Activated T-helper 1 cell treated with Interleukin-2 at 50 U/mL for 16 hours (primary cell): ENCODE measurements at places on chromosomes 3 and 15.

DNA sequence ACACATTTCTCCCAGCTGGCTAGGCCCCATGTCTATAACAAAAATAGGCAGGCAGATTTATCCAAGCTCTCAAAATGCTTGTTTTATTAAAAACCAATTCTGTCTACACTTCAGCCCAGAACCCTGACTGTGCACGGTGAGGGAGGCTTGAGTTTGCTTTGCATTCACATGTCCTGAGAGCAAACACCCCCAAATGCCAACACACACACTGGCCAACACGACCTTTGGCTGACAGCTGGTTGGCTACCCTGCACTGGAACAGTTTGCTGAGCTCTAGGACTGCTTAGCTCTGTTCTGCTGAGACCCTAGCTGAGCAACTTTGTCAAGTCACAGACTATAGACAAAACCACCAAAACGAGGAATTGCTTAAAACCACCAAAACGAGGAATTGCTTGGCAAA lies 3.6 kb downstream of the STIMATE start:
- no peak for DNase-seq

DNA sequence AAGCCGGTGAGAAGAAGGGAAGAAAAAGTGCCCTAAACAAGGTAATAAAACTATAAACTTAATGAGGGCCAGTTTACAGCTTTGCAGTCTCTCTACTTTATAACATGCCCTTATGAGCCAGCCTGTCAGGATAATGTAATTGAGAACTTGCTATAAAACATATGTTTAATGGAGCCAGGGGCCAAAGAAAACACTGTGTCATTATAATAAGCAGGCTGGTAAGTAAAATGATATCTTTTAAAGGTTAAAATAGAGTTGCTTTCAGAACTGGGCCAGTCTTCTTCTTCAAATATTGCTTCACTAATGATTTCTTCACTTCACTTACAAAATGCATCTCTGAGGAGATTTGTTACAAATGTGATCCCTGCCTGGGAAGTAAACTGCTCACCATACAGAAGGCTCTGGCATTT lies 192.5 kb downstream of the SHOX2 start:
- no peak for DNase-seq

DNA sequence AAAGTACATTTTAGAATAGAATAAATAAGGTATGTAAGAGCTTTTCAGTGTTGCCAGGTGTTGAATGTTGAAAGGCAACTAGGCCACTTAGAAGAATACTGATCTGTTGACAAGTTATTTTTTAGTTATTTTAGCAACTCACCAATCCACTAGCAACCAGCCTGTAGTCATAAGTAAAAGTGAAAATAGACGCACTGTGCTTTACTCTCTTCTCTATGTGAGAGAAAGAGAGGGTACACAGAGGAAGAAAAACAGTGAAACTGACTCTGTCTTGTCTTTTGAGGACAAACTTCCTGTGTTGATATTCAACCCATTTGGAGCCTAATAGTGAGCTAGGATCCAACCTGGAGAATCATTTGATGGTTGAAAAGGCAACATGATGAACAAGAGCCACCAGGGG lies 327.1 kb upstream of the GOLIM4 start:
- no peak for DNase-seq

- DNase-seq, result no peak
Observed at GRCh38 chr3:158974904-158975303, 173.1 kb downstream of the MFSD1 start.

DNA sequence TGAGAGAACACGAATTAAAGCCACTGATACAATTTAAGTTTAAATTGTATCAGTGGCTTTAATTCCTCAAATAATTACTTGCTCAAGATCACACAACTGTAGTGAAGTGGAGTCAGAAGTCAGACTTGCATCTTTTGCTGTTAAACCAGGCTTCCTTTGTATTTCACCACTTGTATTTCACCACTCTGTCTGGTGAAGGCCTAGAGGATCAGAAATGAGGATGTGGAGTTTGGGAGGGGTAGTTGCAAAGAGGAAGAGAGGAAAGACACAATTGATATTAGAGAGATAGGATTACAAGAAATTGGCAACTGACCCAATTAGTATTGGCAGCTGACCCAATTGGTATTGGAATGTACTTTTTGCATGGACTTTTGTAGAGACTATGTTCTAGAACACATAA lies 288.1 kb upstream of the GPR149 start:
- no peak for DNase-seq

DNA sequence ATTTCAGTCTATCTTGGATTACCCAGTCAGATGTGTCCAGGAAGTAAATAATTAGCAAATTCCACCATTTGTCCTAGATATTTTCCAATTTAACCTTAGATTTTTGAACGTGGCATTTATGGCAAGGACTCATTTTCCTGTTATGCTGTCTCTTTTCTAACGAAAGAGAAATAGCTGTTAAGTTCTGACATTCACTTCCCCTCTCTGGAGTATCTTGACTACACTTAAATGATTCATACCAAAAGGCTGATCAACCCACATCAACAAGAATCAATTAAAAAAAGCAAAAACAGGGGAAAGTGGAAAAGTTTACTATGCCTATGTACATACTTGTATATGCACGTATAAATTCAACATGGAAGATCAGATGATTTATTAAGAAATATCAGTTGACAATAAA lies 149.9 kb downstream of the FRMD5 start:
- DNase-seq, result no peak

GRCh38 chr15:73172508-73172907 lies 120.2 kb downstream of the NEO1 start:
- DNase-seq, result no peak

- no peak for DNase-seq
Observed at GRCh38 chr3:46393554-46394434, 13.1 kb downstream of the CCR5AS start.

- DNase-seq, result no peak
Observed at GRCh38 chr3:66419036-66419435, 81.8 kb downstream of the LRIG1 start.

DNA sequence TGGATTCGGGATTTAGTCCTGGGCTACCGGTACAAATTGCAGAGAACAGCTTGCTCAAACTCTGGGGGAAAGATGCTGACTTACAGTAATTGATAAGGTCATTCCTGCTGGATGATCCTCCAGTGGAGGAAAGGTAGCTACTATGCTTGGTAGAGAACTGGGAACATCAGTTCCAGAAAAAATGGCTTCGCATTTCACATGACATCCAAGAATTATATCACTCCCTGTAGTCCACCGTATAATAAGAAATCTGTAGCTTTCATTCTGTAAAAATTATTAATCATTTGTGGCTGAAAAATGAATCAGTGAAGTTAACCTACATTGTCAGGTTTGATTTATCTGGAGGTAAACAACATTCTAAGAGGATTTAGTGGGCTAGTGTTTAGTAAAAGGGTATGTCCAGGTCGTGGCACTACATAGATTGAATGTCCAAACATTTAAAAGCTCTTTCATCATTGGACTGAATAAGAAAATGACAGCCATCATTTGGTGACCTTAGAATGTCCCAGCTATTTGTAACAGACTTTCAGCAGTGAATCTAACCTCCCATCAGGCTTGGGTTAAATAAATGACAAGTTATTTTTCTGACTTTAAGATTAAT lies 203.2 kb upstream of the TMCO5A start:
- no peak for DNase-seq

GRCh38 chr3:105974381-105974780 lies 105.6 kb upstream of the CBLB start:
- no peak for DNase-seq

GRCh38 chr3:103052236-103052830 lies 617.5 kb downstream of the ZPLD1 start:
- DNase-seq, result no peak

GRCh38 chr15:64987136-64987535 lies 2.6 kb downstream of the SPG21 start:
- DNase-seq, result no peak

- DNase-seq, result no peak
Observed at GRCh38 chr3:4887177-4887576, 92.1 kb upstream of the BHLHE40 start.

DNA sequence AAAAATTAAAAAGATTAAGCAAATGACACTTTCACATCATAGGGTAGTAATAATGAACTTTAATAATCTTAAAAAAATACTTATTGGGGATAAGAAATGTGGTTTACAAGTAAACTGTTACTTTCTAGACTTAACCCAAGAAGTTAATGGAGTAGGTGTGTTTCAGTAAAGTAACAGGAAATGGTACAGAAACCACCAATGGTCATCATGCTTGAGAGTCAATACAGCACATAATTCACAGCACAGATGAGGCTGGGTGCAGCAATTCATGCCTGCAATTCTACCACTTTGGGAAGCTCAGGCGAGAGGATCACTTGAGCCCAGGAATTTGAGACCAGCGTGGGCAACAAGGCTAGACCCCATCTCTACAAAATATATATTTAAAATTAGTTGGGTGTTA lies 11.5 kb upstream of the USP50 start:
- DNase-seq, result no peak

DNA sequence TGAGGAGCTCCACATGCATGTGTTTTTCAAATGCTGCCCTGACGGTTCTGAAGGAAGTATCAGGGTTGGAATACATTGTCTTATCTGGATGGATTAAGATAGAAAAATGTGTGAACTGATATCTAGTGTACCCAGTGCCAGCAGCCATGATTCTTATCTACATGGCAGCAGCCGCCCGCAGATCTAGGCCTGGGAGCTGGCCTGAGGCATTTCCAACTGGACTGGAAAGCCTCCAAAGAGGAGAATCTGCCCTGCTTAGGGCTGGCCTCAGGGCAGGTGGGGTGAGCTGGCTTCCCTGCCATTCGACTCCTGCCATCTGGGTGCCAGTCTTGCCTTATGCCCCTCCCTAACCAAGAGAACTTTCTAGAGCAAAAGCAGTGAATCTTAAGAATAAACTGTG lies 125.8 kb downstream of the SSR3 start:
- no peak for DNase-seq

DNA sequence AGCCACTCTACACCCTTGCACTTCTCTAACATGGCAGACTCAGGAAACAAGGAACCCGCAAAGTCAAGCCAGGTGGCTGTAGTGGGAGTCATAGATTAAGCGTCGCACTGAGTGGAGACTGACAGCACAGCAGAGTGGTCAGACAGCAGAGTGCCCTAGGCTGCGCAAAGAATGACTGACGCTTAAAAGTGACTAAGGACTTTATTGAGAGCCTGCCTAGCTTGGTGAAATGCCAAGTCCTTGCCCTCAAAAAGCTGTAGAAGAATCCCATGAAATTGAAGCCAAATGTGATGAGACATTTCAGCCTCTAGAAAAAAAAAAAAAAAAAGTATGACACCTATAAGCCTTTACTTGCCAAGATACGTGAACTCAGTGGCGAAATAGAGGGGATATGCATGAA lies 30.2 kb downstream of the NCEH1 start:
- no peak for DNase-seq

DNA sequence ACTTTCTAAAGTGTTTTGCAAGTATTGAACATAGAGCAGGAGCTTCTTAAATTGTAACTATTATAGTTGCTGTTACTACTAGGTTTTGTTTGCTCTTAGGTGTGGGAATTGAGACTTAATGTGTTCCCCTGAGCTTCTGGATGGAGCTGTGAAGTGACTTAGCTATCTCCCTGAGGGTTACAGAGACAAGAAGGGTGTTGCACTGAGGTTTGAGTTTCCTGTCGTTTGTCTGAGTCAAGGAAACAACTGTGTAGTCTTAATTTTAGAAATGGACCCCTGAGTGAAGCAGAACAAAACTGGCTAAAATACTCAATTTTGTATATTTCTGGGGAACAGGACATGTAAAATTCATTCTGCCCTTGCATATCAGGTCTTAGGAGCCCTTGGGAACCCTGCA lies 20.4 kb downstream of the TTC21A start:
- no peak for DNase-seq

DNA sequence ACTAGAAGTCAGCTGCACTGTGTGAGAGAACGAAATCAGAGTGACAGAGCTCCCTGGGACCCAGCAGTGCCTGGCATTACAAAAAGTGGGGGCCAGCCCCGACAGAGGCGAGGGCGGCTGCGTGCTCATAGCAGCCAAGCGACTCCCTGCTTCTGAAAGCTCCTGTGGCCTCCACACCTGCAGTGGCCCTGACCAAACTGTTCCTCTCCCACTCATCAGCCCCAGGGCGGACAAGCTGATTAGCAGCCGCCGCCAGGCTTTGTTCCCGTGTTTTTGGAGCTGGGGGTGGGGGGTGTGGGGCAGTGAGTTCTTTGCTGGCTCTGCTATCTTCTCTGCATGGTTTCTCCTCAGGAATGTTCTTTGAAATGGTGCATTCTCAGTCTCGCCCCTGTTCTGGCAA lies 58.1 kb downstream of the DGKG start:
- no peak for DNase-seq

DNA sequence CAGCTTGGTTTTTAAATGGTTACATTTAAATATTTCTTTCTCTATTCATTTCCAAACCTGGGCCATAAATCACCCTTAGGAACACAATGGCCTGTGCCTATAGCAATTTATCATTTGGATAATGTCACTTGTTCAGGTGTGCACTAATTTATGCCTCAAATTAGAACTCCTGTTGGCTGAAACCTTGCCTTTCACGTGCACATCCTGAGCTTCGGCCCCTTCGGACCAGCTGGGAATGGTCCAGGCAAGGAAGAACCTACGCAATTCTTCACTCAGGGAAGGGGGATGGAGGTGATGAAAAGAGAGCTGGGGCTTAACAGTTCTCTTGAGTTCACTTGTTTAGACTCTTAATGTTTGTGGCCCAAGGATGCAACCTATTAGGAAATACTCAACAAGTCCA lies 324.1 kb upstream of the ICE2 start:
- no peak for DNase-seq

GRCh38 chr15:80727196-80727595 lies 32.1 kb downstream of the ABHD17C start:
- DNase-seq, result no peak

GRCh38 chr3:10993729-10994065 lies 1.1 kb downstream of the SLC6A1 start:
- DNase-seq, result no peak

- no peak for DNase-seq
Observed at GRCh38 chr3:116524453-116525210, 79.3 kb upstream of the LSAMP start.

- DNase-seq, result no peak
Observed at GRCh38 chr3:41394896-41395295, 195.6 kb downstream of the CTNNB1 start.

- no peak for DNase-seq
Observed at GRCh38 chr3:124599779-124600693, 130.2 kb upstream of the UMPS start.

DNA sequence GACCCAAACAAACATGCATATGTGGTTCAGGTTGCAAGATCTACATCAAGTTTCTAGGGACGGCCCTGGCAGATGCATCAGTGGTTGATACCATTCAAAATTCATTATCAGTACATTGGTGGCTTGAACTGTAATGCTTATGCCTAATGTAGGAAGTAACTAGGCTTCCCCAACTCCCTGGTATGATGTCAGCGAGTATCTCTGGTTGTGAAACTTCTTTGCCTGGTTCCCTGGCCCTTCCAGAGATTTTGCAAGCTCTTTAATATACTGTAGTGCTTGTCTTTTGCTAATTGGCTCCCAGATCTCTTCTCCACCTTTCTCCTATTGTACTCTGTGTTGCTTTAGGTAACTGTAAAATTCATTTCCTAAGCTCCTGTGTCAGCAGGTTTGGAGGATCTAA lies 114.8 kb upstream of the RARB start:
- DNase-seq, result no peak
